ENCODE measurements at places on chromosomes 16 and 17. TPM values are rescaled to one million over a fixed set of nuclear protein-coding genes. Genes with fewer than 3 reads are reported as not detected.
A peak's percentile ranks its signal among the peaks of the same experiment; 100 is the strongest.

GRCh38 chr17:36498155-36498554, 11.7 kb downstream of the ZNHIT3 start:
- no peak overlapping the region for H3K4me3 ChIP-seq
- no peaks in the 10 kb centered on the region for H3K4me1 ChIP-seq
- DNase-seq = no peak
- peaks cover 65% of the 10 kb centered on the region for H3K36me3 ChIP-seq
- no peaks in the 10 kb centered on the region for H3K27me3 ChIP-seq

Gene CNTNAP1
- total RNA-seq = 12.7 TPM

DNA sequence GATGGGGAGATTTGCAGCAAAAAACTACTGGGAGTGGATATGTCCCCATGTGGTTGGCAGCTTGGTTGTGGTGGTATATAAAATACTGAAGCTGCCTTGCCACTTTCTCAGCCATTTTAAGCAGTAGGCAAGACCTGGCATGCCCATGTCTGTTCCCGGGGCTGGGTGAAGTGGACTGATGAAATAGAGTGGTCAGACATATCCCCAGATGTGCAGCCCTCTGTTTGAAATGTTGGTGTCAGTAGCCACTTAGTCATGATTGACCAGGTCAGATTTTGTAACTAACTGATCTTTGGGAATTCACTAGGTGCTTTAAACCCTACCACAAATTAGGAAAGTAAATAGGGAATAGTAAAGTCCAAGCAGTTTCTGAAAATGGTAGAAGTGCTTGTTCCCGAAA, 151.6 kb downstream of the PHKB start:
- H3K27me3 ChIP-seq = no peaks in the 10 kb centered on the region
- peaks cover 3% of the 10 kb centered on the region for H3K36me3 ChIP-seq
- no peak overlapping the region for H3K4me3 ChIP-seq
- H3K27ac ChIP-seq = no peak overlapping the region

Gene RNF135
- total RNA-seq = 12.3 TPM

Gene KRTAP2-2
- not detected for total RNA-seq

Gene KCTD19
- total RNA-seq = 1.1 TPM

- H3K4me1 ChIP-seq = peaks cover 70% of the 10 kb centered on the region
- H3K4me3 ChIP-seq = peak overlapping the region; percentile 90
- H3K36me3 ChIP-seq = peaks cover 6% of the 10 kb centered on the region
- peak overlapping the region; percentile 64 for H3K27ac ChIP-seq
- DNase-seq = no peak
- peaks cover 9% of the 10 kb centered on the region for H3K27me3 ChIP-seq
Observed at GRCh38 chr16:8962393-8963009, 1.2 kb downstream of the USP7 start.

DNA sequence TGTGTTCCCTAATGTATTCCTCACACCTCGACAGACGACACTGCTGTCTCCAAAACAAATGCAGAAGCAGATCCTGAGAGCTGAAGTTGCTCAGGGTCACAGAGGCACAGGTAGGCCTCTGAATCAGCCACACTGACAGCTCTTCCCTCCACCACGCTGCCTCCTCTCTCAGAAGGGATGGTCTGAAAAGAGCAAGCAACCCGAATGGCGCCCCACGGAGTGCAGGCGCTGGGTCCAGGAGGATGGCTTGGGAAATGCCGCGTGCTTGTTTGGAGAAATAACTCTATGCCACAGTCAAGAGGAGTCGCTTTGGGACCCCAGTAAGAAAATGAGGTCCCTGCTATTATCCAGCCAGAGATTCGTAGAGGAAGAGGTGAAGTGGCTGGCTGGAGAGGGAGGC, 15.9 kb downstream of the CYB561 start:
- no peak overlapping the region for H3K4me3 ChIP-seq
- H3K27me3 ChIP-seq = no peaks in the 10 kb centered on the region
- H3K36me3 ChIP-seq = peaks cover 8% of the 10 kb centered on the region
- H3K27ac ChIP-seq = no peak overlapping the region

DNA sequence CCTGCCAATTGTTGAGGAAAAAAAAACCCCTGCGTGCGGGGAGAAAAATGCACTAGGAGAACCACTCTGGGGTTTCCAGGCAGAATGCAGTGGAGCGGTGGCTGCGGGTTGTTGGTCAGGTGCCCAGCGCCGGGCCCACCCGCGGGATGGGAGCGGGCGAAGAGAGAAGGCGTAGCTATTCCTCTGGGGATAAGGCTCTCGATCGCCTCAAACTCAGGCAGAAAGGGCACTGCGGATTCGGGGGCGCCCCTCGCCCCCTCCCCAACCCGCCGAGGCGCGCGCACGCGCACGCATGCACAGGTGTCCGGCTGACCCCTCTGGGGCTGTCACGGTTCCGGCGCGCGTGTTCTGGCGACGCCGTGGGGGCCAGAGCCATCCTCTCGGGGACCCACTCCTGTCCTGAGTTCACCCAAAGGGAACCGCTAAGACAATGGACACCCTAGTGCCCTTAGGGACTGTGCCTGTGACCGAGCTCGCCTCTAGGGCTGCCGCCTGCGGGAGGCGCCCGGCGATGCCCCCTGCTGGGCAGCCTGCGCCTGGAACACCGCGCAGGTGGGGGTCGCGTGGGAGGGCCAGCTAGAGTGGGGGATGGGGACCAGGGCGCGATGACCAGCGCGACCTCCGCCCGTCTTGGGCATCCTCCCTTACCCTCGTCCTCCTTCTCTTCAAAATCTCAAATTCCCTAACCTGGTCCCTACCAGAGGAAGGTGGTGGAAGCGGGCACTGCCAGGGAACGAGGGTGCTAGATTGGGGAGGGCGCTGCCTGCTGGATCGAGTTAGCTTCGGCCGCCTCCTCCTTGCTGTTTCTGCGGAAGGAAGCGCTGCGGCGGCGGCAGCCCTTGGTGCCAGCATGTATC, 14.4 kb upstream of the CBX8 start:
- H3K4me3 ChIP-seq = peak overlapping the region; percentile 62
- DNase-seq = no peak
- H3K36me3 ChIP-seq = peaks cover 4% of the 10 kb centered on the region

- peak overlapping the region; percentile 83 for H3K27ac ChIP-seq
- no peaks in the 10 kb centered on the region for H3K27me3 ChIP-seq
- peaks cover 84% of the 10 kb centered on the region for H3K4me1 ChIP-seq
- H3K36me3 ChIP-seq = peaks cover 12% of the 10 kb centered on the region
- DNase-seq = no peak
Observed at GRCh38 chr16:24745791-24746190, 16.3 kb downstream of the TNRC6A start.

GRCh38 chr16:4280625-4281024, 7.8 kb upstream of the TFAP4 start:
- H3K27me3 ChIP-seq = peaks cover 8% of the 10 kb centered on the region
- H3K4me1 ChIP-seq = peaks cover 10% of the 10 kb centered on the region
- DNase-seq = no peak
- no peak overlapping the region for H3K27ac ChIP-seq
- H3K4me3 ChIP-seq = no peak overlapping the region

Gene EMP2
- total RNA-seq = 15.2 TPM

Gene PAQR4
- 21.5 TPM for total RNA-seq

- H3K27me3 ChIP-seq = peaks cover 48% of the 10 kb centered on the region
- no peaks in the 10 kb centered on the region for H3K36me3 ChIP-seq
- DNase-seq = peak; percentile 87
- no peak overlapping the region for H3K4me3 ChIP-seq
- peaks cover 22% of the 10 kb centered on the region for H3K4me1 ChIP-seq
- H3K27ac ChIP-seq = no peak overlapping the region
Observed at GRCh38 chr17:35747540-35748017, 5.5 kb downstream of the GAS2L2 start.

Data from WTC11 (cell line).